Spinal cord (tissue), 10 donors: ENCODE measurements at places on chromosomes 16 and 17.

GRCh38 chr17:332023-332422, 20.6 kb downstream of the RPH3AL start:
- no peak for DNase-seq

DNA sequence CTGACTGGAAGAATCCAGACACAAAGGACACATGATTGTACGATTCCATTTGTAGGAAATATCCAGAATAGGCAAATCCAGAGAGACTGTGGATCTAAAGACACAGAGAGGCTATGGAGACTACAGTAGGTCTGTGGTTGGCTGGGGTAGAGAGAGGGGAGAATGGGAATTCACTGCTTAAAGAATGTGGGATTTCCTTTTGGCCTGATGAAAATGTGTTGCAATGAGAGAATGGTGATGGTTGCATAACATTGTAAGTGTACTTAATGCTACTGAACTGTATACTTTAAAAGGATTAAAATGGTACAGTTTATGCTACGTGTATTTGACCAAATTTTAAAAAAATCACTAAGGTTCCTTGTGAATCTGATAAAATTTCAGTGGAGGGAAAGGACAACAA, 62.1 kb downstream of the GPRC5B start:
- no peak for DNase-seq

DNA sequence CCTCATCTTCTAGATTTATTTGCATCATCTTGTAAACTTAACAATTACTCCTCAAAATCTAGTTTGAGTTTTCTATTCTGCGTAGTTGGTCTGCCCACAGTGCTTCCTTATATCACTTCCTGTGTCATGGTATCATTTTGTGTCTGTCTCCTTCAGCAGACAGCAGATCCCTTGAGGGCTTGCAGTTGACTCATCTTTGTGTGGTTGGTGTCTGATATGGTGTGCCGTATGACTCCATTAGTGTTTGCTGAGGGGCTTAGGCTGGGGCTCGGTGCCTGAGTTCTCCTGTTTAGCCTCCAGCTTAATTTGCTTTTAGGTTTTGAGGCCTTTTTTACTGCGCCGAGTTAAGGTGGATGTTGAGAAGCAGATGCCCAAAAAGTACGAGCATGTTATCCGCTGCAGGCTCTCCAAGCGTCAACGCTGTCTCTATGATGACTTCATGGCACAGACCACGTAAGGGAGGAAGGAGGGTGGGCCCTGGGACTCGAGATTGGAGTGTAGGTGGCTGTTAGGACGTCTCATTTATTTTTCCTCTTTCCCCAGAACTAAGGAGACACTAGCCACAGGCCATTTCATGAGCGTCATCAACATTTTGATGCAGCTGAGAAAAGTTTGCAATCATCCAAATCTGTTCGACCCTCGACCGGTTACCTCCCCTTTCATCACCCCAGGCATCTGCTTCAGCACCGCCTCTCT, 16.9 kb downstream of the SRCAP start:
- no peak for DNase-seq

DNA sequence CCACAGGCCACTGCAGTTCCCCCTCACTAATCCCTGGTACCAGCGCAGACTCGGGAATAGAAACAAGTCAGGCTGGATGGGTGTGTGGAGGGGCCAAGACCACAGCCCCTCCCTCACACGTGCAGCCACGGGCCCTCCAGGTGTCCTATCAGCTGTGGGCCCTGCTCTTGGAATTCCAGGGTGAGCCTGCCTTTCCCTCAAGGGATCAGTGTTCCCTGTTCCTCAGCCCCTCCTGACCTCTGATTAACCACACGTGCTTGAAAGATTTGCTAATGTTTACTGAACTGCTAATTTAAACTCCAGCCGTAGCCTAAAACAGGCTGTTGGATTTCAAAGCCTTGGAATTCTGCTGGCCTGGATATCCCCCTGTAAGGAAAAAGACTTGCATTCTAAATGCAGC, 146.4 kb downstream of the SOCS1 start:
- DNase-seq, result no peak

- no peak for DNase-seq
Observed at GRCh38 chr17:48718227-48718760, 4.0 kb downstream of the PRAC1 start.

- no peak for DNase-seq
Observed at GRCh38 chr17:71114911-71115668, 945.8 kb downstream of the KCNJ2 start.

- no peak for DNase-seq
Observed at GRCh38 chr17:6713130-6713917, at the start of gene SLC13A5. TSS of gene SLC13A5 (minus strand) at chr17:6713369. CDS start at chr17:6713333, 36 bp downstream.

GRCh38 chr17:75828741-75829140, 15.5 kb downstream of the UNC13D start:
- DNase-seq, result no peak

GRCh38 chr16:23857256-23857880, 21.6 kb downstream of the PRKCB start:
- no peak for DNase-seq

DNA sequence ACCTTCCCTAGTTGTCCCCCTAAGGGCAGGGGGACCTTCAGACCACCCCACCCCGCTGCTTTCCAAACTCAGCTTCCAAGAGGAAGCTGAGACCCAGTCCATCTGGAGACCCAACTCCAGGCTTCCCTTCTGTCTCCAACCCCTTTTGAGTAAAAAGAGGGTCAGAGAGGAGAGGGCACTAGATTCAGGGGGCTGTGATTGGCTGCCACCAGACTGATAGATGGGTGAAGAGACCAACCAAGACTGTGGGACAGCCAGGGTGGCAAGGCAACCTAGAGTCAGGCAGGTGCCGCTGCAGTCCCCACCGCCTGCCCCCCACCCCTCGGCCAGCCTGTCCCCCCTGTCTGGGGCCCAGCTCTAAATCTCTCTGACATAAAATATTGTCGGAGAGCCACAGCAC, 92.5 kb downstream of the SDK2 start:
- no peak for DNase-seq

- DNase-seq, result no peak
Observed at GRCh38 chr17:41717408-41718286, 5.5 kb downstream of the GAST start.

DNA sequence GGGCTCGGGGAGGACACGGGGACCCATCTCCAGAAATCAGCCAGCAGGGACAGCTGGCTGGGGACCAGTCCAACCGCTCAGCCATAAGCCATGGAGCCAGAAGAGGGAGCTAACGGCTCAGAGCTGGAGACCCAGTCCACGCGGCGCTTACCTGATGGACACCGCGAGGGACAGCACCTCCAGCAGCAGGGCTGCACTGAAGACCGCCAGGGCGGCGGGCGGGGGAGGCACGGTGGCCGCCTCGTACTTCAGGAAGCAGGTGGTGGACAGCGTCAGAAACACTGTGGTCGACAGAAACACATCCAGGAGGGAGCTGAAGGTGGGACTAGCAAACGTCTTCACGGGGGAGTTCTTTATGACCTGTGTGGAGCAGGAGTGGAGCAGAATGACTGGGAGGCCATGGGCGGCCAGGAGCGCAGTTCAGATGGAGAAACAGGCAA, 102.6 kb upstream of the CREBBP start:
- DNase-seq, result no peak

DNA sequence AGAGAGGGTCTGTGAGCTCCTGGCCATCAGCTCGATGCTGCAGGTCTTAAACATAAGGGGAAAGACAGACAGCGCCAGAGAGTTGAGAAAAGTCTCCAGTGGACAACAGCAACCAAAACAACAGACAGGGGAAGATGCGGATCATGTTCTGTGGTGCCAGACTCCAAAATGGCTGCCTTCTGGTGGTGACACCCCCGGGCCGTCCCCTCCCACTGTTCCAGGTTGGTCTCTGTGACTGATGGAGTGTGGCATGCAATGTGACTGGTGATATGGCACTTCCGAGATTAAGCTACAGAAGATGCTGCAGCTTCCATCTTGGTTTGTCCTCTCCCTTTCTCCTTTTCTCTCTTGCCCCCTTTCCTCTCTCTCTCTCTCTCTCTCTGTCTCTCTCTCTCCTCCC, 40.4 kb upstream of the RBFOX3 start:
- no peak for DNase-seq

- DNase-seq, result no peak
Observed at GRCh38 chr17:1177016-1177700, 2.6 kb downstream of the ABR start.

DNA sequence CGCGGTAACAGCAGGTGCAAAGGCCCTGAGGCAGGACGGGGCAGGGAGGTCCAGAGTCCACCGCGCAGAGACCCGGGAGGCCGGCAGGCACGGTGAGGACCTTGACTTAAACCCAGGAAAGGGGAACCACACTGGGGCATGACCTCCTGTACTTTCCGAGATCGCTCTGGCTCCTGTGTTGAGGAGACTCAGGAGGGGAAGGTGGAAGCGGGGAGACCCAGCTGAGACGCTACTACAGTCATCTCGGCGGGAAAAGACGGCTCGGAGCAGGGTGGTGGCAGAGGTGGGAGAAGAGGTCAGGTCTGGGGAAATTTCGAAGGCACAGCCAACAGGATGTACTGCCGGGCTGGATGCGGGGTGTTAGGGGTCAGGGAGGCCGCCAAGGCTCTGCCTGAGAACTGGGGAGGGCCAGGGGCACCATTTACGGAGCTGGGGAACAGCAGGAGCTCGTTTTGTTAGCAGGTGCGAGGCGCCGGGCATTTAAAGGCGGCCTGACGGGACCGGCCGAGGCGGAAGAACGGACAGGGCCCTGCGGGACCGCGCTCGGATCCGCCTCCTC, 22.3 kb downstream of the NPTX1 start:
- DNase-seq, result no peak

- DNase-seq, result no peak
Observed at GRCh38 chr16:67438098-67438791, 7.3 kb downstream of the HSD11B2 start.

DNA sequence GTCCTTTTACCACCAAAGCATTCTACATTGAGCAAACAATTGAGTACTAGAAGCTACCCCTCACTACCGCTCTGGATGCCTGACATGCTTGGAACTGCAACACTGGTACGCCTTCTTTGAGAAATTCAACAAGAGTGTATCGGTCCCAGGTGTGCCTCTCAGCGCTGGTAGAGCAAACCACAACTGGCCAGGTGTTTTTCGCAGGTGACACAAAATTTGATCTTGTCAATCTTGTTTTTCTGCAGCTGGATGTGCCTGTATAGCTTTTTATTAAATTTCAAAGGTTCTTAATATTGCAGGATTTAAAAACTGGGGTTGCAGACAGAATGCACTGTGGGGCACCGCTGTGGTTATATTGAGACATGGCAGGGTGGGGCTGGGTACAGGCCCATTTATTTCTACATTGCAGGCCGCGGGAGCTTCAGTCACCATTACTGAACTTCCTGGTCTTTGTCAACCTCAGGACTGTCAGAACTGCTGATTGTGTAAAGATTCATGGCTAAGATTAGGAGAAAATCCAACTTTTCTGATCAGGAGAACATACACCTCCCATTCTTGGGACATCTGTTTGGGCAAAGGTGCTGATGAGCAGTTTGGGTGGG, 4.5 kb upstream of the SNX20 start:
- DNase-seq, result no peak

DNA sequence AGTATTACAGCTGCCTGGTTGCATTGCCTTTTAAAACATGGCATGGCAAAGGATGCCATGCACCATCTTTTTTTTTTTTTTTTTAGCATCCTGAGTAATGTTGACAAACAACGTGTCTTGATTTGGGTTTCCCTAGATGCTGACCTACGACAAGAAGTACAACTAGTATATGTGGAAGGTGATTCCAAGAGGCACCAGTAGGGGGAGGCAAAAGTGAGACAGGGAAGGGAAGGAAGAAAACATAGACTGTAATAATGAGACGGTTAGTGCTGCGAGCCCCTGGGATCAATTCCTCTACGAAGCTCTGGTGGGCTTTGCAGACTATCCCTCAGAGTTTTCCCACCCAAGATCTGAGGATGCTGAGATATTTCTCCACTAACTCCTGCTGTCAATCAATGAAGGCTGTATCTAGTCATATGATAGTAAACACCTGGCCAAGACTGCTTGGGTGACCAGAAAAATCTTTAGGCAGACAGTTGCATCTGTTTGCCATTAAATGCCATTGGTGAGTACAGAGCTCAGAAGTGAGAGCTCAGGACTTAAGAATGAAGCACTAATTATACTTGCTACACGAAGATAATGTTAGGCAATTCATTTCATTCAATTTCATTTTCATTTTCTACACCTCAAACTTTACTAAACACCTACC, 458.6 kb upstream of the GOT2 start:
- no peak for DNase-seq

GRCh38 chr17:67488161-67488560, 111.1 kb downstream of the PITPNC1 start:
- DNase-seq, result no peak

DNA sequence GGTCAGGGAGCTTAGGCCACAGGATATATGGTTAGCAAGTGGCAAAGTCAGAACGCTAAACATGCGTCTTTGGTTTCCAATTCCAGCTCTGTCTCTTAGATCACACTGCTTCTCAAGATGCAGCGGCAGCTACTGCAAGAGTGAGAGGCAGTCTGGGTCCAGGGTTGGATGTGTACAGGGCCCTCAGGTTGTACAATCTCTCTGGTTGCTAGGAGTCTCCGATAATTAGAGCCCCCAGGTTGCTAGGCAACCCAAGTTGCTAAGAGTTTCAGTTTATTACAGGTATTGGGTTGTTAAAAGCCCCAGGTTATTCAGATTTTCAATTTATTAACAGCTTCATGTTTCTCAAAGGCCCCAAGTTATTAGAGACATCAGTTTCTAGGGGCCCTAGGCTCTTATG, 15.5 kb upstream of the SPACA3 start:
- peak; percentile 87 for DNase-seq

- DNase-seq, result no peak
Observed at GRCh38 chr17:36944553-36944952, 4.2 kb upstream of the AATF start.

- DNase-seq, result no peak
Observed at GRCh38 chr17:10716218-10716617, 13.6 kb downstream of the TMEM220 start.

DNA sequence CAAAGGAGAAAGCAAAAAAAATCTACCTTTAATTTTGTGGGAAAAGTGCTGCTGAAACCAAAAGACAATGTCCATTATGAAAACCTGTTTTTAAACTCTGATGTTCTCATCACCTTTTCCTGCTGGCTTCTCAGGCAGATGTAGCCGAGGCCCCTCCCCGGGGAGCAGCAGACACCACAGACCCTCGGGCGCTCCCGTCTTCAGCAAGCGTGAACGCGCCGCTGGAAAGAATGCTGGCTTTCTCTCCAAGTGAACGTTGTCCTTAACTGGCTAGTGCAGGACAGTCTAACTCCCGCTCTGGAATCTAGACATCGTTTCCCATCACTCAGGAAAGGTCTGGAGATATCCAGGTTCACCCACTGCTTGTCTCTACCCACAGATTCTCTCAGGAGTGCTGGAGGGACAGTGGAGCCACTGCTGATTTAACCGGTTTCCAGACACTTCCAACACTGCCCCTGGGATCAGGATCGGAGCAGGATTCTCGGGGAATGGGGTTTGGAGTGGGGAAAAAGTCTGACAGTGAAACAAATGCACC, 211.2 kb downstream of the RBFOX3 start:
- no peak for DNase-seq

DNA sequence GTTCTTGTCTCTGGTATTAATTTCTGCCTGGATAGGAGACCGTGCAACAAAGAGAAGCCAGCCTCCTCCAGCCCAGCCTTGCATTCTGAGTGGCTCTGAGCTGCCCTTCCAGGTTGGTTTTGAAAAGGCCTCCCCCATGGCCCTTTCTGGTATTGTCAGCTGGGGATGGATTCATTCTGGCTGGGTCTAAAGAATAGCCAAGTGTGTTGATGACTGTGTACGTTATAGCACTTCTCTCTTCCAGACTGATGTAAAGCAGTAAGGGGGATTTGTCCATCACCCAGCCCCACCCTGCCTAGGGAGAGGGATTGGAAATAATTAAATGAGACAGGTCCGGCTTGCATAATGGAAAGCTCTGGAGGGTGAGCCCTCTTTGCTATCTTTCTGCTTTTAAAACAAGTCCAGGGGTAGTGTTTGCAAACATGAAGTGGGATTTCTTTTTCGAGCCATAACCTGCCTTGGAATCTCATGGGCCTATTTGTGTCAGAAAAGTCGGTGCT, 146.4 kb downstream of the MSI2 start:
- DNase-seq, result no peak
